Heart right ventricle (tissue), 16 donors: ENCODE measurements at places on chromosomes 7 and 10.

- H3K36me3 ChIP-seq: no peaks in the 10 kb centered on the region
- H3K27me3 ChIP-seq: no peaks in the 10 kb centered on the region
- no peak for DNase-seq
- no peak overlapping the region for H3K27ac ChIP-seq
- no peak overlapping the region for H3K4me3 ChIP-seq
Measured at GRCh38 chr10:118958559-118958958, 71.0 kb upstream of the NANOS1 start.

- H3K36me3 ChIP-seq: no peaks in the 10 kb centered on the region
- no peak overlapping the region for H3K27ac ChIP-seq
- no peak overlapping the region for H3K4me3 ChIP-seq
- peaks cover 5% of the 10 kb centered on the region for H3K27me3 ChIP-seq
- peaks cover 25% of the 10 kb centered on the region for H3K4me1 ChIP-seq
- no peak for DNase-seq
Measured at GRCh38 chr10:12995425-12995861, 6.1 kb downstream of the CCDC3 start.

- no peak for DNase-seq
- H3K36me3 ChIP-seq: no peaks in the 10 kb centered on the region
- no peak overlapping the region for H3K27ac ChIP-seq
- peaks cover 4% of the 10 kb centered on the region for H3K27me3 ChIP-seq
- peaks cover 3% of the 10 kb centered on the region for H3K4me1 ChIP-seq
Measured at GRCh38 chr7:150428671-150429451, 21.6 kb upstream of the GIMAP8 start.

GRCh38 chr7:75611557-75612178 is 119.5 kb downstream of the SPDYE5 start:
- H3K27me3 ChIP-seq: no peaks in the 10 kb centered on the region
- H3K27ac ChIP-seq: peak overlapping the region; percentile 85
- H3K4me1 ChIP-seq: peaks cover 15% of the 10 kb centered on the region
- H3K36me3 ChIP-seq: no peaks in the 10 kb centered on the region
- DNase-seq: peak; percentile 87

DNA sequence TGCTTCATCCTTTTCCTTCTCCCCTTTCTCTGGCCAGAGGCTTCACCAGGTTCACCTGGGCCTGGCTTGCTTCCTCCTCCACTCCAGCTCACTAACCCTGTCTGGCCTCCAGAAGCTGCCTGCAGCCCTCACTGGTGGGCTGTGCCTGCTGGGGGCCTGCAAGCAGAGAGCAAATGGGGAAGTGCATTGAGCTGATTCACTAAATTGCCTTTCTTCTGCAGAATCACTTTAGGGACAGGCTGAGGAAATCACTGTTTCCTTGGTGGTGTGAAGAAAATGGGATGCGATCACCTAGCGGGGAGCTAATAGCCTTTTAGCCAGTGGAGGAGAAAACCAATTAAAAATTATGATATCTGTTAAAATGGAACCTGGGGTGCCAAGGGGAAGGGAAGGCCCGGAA is 3.0 kb downstream of the RET start:
- peaks cover 20% of the 10 kb centered on the region for H3K4me1 ChIP-seq
- H3K4me3 ChIP-seq: no peak overlapping the region
- DNase-seq: no peak
- no peak overlapping the region for H3K27ac ChIP-seq
- no peaks in the 10 kb centered on the region for H3K36me3 ChIP-seq
- H3K27me3 ChIP-seq: peaks cover 4% of the 10 kb centered on the region

- H3K36me3 ChIP-seq: no peaks in the 10 kb centered on the region
- no peak for DNase-seq
- peaks cover 35% of the 10 kb centered on the region for H3K4me1 ChIP-seq
- no peaks in the 10 kb centered on the region for H3K27me3 ChIP-seq
- no peak overlapping the region for H3K4me3 ChIP-seq
Measured at GRCh38 chr7:129149511-129149910, 5.0 kb downstream of the TSPAN33 start.

GRCh38 chr7:94590526-94591162 is 65.3 kb downstream of the SGCE start:
- peaks cover 32% of the 10 kb centered on the region for H3K36me3 ChIP-seq
- no peaks in the 10 kb centered on the region for H3K27me3 ChIP-seq
- no peak for DNase-seq
- no peaks in the 10 kb centered on the region for H3K4me1 ChIP-seq
- H3K27ac ChIP-seq: no peak overlapping the region
- H3K4me3 ChIP-seq: no peak overlapping the region

GRCh38 chr7:112372101-112372500 is 78.2 kb upstream of the IFRD1 start:
- no peak overlapping the region for H3K27ac ChIP-seq
- H3K4me3 ChIP-seq: no peak overlapping the region
- no peaks in the 10 kb centered on the region for H3K4me1 ChIP-seq
- no peaks in the 10 kb centered on the region for H3K36me3 ChIP-seq
- DNase-seq: no peak

DNA sequence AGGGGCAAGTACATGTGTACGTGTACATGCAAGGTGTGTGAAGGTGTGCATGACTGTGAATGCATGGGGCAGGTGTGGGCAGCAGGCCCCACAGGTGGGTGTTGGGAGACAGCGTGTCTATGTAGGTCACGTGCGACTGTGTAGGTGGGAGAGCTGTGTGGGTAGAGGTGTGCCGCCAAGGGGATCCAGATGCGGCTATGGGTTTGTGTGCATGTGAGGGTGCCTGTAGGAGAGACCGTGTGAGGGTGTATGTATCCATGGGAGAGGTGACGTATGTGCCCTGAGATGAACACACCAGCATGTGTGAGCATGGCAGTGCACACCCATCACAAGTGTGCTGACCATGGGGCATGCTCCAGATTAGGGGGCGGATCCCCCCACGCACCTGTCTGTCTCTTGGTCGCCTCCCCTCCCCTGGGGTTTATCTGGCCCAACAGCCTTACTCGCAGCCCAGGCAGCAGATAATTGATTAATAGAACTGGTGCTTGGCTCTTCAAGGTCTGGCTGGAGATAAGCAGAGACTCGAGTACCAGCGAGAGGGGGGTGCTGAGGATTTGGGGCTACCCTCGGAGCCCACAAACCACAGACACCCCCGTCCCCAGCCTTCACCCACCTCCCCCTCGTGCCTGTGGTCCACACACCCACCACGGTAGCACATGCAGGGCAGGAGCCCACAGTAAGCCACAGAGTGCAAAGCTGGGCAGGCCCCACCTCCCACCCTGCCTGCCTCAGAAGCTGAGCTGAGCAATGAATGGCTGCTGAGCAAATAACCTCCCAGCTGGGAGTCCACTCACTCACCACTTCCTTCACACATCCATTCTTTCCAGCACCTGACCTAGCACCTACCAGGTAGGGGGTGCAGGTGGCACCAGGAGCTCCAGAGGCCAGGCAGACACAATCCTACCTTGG is 41.4 kb upstream of the ZMIZ1 start:
- no peak overlapping the region for H3K27ac ChIP-seq
- H3K4me3 ChIP-seq: no peak overlapping the region
- H3K4me1 ChIP-seq: peaks cover 32% of the 10 kb centered on the region
- H3K27me3 ChIP-seq: no peaks in the 10 kb centered on the region
- no peaks in the 10 kb centered on the region for H3K36me3 ChIP-seq

- DNase-seq: no peak
- no peak overlapping the region for H3K27ac ChIP-seq
- H3K36me3 ChIP-seq: no peaks in the 10 kb centered on the region
Measured at GRCh38 chr10:7300384-7300971, 110.4 kb downstream of the SFMBT2 start.

- no peak overlapping the region for H3K4me3 ChIP-seq
- DNase-seq: no peak
- H3K36me3 ChIP-seq: no peaks in the 10 kb centered on the region
- no peak overlapping the region for H3K27ac ChIP-seq
- no peaks in the 10 kb centered on the region for H3K4me1 ChIP-seq
- peaks cover 5% of the 10 kb centered on the region for H3K27me3 ChIP-seq
Measured at GRCh38 chr10:77533146-77533886, 104.3 kb downstream of the KCNMA1 start.

DNA sequence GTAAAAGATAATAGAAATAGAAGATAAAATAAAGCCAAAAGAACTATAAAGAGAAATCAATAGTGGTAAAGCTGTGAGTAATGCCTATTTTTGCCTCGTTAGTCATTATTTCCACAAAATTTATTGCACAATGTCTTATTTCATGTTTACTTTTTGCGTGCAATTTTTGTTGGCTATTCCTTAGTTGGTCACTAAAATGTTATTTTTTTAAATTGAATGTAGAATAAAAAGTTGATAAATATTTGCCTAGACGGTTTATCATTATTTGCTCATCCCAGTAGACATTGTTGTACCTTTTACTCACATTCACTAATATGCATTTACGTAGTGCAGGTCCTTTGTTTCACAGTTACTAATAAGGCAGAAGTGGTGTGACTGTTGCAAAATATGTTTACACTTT is 227.8 kb upstream of the BMPER start:
- H3K36me3 ChIP-seq: no peaks in the 10 kb centered on the region
- no peak overlapping the region for H3K27ac ChIP-seq
- H3K4me1 ChIP-seq: no peaks in the 10 kb centered on the region
- H3K4me3 ChIP-seq: no peak overlapping the region

GRCh38 chr7:108124820-108125219 is 5.3 kb downstream of the LAMB4 start:
- H3K27me3 ChIP-seq: no peaks in the 10 kb centered on the region
- no peak overlapping the region for H3K27ac ChIP-seq
- no peak overlapping the region for H3K4me3 ChIP-seq
- no peaks in the 10 kb centered on the region for H3K36me3 ChIP-seq
- no peak for DNase-seq

DNA sequence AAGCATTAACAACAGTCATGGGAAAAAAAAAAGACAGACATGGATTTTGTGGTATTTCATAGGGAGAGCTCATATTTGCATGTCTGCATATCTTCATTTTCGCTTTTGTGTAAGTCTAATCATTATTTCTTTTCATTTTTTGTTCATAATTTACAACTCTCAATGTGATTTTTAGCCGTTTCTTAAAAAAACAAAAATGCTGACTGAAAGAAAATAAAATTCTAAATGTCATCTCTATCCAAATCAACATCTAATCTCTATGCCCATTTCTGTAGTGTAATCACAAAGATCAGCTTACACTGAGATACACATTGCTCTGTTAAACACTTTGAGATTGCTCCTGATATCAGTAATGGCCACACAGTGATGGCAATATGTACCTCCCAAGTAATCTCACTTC is 29.2 kb downstream of the CHRM2 start:
- DNase-seq: no peak
- H3K27ac ChIP-seq: no peak overlapping the region
- no peaks in the 10 kb centered on the region for H3K4me1 ChIP-seq
- H3K27me3 ChIP-seq: no peaks in the 10 kb centered on the region
- H3K4me3 ChIP-seq: no peak overlapping the region

- no peaks in the 10 kb centered on the region for H3K27me3 ChIP-seq
- no peaks in the 10 kb centered on the region for H3K36me3 ChIP-seq
- H3K27ac ChIP-seq: no peak overlapping the region
- peaks cover 15% of the 10 kb centered on the region for H3K4me1 ChIP-seq
Measured at GRCh38 chr7:1108264-1108920, 20.5 kb downstream of the GPER1 start.

DNA sequence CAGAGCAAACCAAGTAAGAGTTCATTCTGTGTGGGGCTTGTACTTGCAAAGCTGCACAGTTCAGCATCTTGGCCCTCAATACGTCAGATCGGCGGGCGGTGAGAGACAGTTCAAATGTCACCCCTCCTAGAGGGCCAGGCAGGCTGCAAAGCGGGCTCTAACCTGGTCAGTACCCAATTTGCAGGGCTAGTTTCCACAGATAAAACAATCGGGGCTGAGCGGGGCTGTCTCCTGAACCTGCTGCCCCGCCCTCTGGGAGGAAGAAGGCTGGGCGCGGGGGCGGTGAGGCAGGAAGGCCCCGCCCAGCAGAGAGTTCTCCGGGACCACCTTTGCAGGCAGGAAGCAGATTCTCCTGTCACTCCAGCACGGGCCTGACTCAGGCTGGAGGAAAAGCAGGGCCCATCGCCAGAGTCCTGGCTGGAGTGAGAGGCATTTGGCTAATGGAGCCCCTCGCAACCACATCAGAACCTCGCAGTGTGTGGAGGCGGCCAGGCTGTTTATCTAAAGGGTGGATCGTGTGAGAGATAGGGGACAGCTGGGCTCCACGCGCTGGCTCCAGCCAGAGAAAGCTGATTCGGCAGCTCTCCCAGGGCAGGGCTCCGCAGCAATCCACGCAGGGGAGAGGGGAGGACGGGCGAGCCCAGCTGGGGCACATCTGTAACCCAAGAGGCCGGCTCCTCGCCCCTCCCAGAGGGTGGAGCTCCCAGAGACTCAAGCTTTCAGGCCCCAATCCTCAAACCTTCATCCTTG is 83.1 kb downstream of the SH3PXD2A start:
- peak; percentile 87 for DNase-seq
- H3K27me3 ChIP-seq: no peaks in the 10 kb centered on the region
- H3K36me3 ChIP-seq: no peaks in the 10 kb centered on the region
- peak overlapping the region; percentile 9 for H3K4me3 ChIP-seq
- peak overlapping the region; percentile 74 for H3K27ac ChIP-seq

DNA sequence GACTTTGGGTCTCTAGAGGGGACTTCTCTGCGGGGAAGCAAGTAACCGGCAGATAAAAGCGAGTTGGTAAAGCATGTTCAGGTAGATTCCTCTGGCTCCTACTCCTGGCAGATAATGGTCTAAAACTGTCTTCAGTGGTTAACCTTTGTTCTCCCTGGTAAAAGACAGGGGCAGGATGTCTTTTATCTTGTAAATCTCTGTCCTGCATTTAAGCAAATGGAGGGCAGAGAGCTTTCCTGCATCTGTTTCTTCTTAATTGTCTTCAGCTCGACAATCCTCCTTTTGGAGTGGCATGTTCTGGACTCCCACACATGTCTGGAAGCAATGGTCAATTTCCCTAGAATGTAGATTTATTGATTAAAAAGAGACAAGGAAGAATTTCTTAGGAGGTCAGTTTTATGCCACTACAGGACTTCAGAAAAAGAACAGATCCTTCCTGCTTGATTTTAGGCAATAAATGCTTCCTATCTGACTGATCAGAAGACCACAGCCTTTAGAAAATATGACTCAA is 16.6 kb downstream of the C7orf33 start:
- no peaks in the 10 kb centered on the region for H3K36me3 ChIP-seq
- H3K27me3 ChIP-seq: no peaks in the 10 kb centered on the region
- H3K4me1 ChIP-seq: no peaks in the 10 kb centered on the region
- no peak for DNase-seq

DNA sequence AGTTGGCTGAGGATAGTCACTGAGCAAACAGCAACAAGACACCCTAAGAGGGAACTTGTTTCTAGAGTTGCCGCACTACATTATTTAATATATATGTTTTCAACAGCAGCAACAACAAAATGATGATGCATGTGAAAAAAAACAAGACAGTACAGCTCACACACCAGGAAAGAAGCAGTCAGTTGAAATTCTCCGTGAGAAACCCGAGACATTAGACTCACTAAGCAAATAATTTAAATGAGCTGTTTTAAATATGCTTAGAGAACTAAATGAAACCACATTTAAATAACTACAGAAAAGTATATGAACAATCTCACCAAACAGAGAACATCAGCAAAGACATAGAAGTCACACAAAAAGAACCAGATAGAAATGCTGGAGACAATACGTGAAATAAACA is 426.3 kb upstream of the PFKP start:
- no peak overlapping the region for H3K4me3 ChIP-seq
- no peaks in the 10 kb centered on the region for H3K36me3 ChIP-seq
- H3K27ac ChIP-seq: no peak overlapping the region
- no peak for DNase-seq
- no peaks in the 10 kb centered on the region for H3K4me1 ChIP-seq
